ENCODE measurements at places on chromosomes 13 and 19.

- no peak for DNase-seq
These were observed 30.9 kb downstream of the COL4A1 start for GRCh38 chr13:110275931-110276552.

- no peak for DNase-seq
These were observed at the start of gene KLK13 for GRCh38 chr19:51064534-51065220. TSS of gene KLK13 (minus strand) at chr19:51065092. CDS start at chr19:51065067, 25 bp downstream.

GRCh38 chr19:632579-633067 lies 714 bp downstream of the POLRMT start:
- DNase-seq = peak; percentile 51

DNA sequence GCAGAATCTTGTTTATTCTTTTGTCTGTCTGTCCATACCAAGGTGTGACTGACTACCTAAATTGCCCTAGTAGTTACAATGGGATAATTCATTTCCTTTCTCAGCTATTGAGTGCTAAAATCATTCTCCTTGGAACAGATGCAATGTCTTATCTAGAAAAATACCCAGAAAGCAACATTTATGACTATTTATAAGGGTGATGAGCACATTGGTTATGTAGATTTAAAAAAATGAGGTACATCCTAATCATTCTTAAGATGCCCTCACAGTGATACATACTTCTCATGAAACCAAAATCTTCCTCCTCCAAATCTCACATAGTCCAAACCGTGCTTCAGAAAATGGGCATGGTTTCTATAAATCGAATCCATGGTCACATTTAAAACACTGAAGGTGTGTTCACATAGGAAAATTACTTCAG lies 11.6 kb upstream of the UBE2L5 start:
- DNase-seq = no peak

DNA sequence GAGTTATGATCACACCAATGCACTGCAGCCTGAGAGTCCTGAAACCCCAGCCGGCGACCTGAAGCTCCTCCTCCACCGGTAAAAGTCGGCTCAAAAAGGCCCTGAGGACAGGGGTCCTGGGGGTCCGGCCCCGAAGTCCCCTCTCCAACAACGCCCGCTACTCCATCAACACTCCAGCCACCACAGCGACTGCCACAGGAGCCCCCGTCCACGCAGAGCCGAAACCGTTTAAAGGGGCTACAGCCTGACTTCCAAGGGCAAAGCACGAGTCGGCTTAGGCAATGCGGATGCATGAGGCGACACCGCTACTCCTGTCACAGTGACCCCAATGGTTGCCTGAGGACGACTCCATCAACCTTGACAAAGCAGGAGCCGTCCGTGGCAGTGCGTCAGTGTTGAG lies 22.9 kb upstream of the ZNF420 start:
- DNase-seq = no peak

GRCh38 chr13:48155848-48156247 lies 60.9 kb upstream of the MED4 start:
- no peak for DNase-seq

DNA sequence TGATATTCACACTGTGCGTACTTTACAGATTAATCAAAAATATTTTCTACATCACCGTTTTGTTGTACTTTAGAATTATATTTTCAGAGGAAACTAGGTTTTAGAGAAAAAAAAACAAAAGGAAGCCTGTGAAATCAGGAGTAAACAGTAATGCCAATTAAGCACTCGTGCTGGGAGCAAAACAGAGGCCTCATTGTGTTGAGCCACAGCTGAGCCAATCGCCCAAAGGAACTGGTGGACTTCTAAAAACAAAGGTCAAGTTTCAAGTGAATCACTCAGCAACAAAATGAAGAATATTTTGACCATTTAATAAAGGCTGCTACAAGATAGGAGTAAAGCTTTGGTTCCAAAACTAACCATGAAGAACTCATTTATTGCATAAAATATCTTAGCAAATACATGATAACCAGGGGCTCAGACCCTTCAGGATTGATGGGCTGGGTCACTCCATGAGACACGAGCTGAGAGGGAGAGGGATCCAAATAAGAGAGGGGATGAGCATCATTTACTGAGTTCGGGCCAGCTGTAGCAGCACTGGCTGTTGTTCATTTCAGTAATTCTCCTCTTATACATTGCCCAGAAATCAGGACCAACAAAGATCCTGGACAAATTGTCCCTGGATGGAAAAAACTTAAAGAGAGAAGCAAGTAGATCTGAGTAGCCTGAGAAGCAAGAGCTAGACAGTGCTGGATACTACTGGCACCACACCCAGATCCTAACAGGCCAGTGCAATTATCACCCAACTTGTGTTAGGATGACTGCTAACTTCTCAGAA lies 8.3 kb upstream of the NALCN start:
- DNase-seq = no peak

DNA sequence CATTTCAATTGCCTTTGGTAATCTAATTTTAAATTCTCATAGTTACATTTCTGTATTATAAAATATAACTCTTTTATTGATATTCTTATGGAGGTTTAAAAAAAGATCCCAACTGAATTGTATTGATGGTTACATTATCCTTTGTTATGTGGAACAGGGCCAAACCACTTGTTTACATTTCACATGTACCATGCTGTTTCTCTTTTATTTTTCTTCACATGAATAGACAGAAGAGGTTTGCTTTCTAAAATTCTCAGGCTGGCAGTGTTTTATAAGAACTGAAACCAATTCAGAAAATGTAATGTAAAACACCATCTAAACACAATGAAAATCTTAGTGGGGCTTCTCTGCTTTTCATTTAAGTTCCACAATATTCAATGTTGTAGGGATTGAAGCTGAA lies 122.5 kb downstream of the GPC5 start:
- DNase-seq = no peak

DNA sequence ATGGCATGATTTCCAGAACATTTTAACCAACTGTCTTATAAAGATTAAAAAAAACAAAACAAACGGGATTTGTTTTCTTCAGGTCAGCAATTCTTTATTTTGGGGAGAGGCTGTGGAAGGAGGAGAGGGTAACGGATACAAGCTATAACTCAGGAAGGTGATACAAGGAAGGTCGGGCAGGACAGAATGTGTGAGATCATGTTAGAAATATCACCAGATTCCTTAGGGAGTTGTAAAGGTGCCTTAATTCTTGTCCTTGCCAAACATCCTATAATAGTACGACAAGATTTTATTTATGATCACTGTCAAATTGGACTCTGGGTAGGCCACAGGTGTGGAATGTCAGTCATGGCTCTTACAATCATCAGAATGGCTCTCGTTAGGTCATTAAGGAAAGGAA lies 503.1 kb downstream of the DIAPH3 start:
- no peak for DNase-seq

DNA sequence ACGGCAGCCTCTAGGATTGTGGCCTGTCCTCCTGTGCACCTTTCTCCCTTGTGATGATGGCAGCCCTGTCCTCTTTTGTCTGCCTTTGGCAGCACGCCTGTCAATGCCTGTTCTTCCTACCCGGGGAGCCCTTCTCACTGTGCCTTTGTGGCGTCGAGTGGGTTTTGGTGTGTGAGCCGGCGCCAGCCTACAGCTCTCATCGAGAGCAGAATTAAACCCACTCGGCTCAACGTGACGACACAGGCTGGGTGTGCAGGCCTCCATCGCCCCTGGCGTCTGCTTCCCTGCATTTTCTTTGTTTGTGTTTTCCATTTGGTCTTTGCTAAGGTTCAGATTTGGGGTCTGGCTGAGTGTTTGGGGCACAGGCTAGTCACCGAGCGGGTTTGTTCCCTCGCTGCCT lies 34.4 kb downstream of the AP1M1 start:
- no peak for DNase-seq

Measured in stimulated activated CD8-positive, alpha-beta memory T cell treated with anti-CD3 and anti-CD28 coated beads, Interleukin-7, amount 100 ng/mL, for 48 hours (primary cell).